ENCODE measurements at places on chromosomes 2 and 18.

- no peak for DNase-seq
Observed at GRCh38 chr2:177612659-177613058, 220.1 kb downstream of the AGPS start.

GRCh38 chr2:215425021-215425782 is 10.7 kb downstream of the FN1 start:
- no peak for DNase-seq

DNA sequence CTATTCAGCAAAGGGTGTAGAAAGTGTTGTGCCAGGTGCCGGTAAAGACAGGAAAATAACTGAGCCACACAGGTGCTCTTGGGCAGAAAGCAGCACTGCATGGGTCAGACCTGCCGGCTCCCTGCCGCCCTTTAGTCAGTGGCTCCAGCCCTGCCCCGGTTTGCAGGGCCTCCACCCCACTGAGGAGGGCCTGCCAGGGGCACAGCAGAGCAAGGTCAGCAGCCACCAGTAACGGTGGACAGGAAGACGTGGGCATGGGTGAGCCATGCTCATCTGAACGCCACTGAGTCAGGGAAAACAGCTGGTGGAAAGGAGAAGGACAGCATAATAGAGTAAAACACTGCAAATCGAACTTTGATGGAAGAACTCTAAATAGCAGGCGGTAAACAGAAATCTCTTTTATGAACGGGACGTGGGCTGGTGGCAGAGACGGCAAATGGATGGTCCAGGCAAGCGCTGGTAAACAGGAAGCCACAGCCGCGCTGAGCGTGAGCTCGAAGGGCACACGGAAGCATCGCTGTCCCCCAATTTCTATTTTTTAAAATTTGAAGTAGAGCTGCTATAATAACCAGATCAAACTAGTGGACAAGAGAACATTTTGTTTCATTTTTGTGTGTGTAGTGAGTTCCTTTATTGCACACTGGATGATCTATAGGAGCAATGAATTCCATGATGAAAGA is 141.8 kb upstream of the ALKAL2 start:
- DNase-seq: no peak

DNA sequence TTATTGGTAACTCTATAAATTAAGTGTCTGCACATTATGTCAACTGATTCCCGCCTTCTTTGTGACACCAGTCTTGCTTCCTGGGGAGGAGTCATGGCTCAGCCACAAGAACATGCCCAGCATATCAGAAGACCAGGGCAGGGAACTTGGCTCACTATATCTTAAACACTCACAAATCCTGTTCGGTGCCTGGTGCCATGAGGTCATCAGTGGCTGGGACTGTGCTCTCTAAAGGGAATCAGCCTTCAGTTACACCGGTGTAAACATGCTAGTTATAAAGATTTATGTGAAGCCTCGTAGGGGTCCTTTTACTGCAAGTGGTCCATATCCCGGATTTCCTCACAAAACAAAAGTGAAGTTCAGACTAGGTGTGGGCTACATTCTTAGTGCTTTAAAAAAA is 73.1 kb upstream of the ZNF521 start:
- no peak for DNase-seq

DNA sequence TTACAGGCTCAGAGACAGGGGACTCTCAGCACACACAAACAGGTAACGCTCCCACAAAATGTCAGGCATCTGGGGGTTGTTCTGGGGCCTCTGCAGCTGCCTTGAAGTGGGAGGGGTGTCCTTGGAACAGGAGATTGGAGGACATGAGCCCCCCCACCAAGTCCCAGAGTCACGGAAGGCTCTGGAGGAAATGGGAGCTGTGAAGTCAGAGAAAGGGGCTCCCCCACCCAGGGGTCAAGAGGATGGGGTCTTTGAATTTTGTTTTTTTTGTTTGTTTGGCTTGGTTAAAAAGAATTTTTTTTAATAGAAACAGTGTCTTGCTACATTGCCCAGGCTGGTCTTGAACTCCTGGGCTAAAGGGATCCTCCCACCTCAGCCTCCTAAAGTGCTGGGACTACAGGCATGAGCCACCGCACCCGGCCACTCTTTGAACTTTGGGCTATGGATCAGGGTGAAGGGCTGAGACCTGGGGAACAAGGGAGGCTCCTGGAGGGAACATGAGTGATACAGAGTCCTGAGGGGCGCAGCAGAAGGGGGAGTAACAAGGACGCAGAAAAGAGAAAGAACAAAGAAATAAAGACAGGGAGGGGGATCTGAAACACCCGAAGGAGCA is 46.8 kb downstream of the TNS1 start:
- no peak for DNase-seq

DNA sequence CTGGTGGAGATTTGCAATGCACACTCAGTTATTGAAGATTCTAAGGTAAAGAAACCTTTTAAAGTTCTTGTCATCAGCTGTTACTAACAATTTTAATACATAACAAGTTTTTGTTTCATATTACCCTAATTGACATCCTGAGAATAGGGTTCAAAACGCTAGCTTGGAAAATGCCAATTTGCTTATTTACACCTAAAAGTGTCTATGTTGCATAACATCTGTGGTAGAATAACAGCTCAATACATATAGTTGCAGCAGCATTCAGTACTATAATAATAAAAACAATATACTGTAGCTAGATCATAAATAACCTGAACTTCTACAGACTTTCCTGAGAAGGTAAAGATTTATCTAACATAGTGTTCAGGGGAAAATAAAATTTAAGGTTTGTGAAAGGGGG is 219.0 kb downstream of the OSR1 start:
- no peak for DNase-seq

DNA sequence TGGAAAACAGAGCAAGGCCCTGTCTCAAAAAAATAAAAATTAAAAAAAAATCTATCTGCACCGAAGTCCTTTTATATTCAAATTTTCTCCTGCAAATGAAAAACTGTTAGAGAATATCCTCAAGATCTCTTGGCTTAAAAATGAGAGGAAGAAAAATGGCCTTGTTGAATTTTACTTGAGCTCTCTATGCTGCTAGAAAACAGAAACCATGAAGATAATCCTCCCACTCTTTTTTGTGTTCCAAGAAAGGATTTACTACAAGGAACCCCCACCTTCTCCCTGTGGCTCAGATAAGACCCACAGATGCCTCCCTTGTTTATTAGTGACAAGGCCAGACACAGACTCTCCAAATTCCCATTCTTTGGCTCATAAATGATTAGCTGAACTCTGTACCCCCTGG is 71.0 kb downstream of the SGPP2 start:
- no peak for DNase-seq

DNA sequence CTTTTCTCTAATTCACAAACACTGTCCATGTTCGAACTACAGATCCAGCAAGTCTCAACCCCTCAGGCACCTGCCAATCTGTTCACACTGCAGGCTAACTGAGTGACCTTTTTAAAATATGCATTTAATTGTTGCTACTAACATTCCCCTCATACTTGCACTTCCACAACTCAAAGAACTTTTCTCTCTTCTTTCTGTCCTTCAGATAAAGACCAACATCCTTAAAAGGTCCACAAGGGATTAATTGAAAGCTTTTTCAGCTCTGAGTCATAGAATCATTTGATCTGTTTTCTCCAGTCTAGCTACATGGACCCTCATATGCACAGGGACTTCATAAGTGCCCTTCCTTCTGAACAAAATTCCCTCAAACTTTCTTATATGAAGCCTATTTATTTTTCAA is 1321.2 kb downstream of the DPP10 start:
- DNase-seq: no peak

- DNase-seq: no peak
Observed at GRCh38 chr18:13647761-13648160, 78.6 kb downstream of the FAM210A start.

DNA sequence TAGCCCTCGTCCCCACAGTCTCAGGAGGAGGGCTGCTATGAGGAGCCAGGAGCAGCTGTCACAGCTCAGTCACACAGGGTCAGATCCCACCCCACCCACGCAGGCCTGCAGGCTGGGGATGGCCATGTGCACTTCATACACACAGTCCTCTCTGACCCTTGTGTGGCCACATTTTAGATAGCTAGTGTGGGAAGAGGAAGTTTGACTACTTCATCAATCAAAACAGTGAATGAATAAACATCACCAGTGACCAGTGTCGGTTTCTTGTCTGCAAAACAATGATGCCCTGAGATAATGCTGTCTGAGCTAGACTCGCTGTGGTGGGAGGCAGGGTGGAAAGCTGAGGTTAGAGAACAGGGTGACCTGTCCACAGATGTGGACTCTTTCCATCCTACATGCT is 107.1 kb downstream of the PIEZO2 start:
- no peak for DNase-seq

- DNase-seq: no peak
Observed at GRCh38 chr2:45836316-45836715, 184.8 kb downstream of the PRKCE start.

DNA sequence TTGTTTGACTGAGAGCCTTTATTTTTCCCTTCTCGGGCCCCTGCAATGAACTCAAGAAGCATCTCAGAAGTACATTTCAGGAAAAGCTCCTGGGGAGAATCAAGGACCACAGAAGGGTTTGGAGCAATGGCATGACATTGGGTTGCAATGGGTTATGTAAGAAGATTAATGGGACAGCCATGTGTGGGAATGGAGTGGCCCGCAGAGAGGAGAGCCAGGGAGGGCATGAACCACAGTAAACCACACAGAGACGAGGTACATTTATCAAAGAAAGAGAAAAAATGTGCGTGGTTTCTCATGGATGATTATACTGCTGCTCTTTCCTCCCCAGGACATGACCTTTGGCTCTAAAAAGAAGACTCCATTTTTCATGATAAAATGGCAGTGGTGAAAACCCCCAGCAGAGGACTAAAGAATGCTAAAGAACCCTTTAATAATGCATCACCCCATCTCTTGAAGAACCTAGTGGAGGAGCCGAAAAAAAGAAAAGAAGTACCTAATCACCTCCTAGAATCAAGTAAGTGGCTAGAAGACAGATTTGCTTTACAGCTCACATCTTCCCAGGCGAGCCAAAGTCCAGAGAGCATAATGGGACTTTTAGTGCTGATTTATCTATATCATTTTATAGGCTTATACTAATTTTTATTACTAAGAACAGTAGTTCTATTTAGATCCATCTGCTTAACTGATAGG is 1.7 kb downstream of the CFAP221 start:
- DNase-seq: no peak

Data from NCI-H1694 (cell line).